Iris pigment epithelial cell (primary cell): ENCODE measurements at places on chromosomes 7 and 10.

DNA sequence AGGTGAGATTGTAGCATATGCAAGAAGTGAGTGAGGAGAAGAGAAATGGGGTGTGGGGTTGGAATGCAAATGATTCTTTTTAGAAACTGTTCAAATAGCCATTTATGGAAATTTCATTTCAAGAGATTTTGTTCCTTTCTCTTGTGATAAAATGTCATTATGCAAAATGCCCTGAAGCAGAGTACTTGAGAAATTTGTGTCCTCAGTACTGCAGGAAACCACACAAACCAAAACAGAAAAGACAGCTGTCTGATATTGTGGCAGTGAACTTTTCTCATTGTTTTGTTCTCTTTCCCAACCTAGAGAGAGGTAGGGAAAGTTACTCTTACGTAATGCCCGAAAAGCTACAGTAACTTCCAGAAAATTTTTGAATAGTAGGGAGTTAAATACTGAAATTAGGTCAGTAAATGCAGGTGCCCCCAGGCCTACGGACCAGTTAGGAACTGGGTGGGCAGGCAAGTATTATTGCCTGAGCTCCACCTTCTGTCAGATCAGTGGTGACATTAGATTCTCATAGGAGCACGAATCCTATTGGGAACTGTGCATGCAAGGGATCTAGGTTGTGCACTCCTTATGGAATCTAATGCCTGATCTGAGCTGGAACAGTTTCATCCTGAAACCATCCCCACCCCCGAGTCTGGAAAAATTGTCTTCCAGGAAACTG lies 34.0 kb downstream of the DLD start:
- DNase-seq, result no peak

- DNase-seq, result no peak
Measured at GRCh38 chr7:19145434-19146115, 354 bp upstream of the FERD3L start.

- DNase-seq, result no peak
Measured at GRCh38 chr7:155229548-155230168, 68.0 kb upstream of the INSIG1 start.

DNA sequence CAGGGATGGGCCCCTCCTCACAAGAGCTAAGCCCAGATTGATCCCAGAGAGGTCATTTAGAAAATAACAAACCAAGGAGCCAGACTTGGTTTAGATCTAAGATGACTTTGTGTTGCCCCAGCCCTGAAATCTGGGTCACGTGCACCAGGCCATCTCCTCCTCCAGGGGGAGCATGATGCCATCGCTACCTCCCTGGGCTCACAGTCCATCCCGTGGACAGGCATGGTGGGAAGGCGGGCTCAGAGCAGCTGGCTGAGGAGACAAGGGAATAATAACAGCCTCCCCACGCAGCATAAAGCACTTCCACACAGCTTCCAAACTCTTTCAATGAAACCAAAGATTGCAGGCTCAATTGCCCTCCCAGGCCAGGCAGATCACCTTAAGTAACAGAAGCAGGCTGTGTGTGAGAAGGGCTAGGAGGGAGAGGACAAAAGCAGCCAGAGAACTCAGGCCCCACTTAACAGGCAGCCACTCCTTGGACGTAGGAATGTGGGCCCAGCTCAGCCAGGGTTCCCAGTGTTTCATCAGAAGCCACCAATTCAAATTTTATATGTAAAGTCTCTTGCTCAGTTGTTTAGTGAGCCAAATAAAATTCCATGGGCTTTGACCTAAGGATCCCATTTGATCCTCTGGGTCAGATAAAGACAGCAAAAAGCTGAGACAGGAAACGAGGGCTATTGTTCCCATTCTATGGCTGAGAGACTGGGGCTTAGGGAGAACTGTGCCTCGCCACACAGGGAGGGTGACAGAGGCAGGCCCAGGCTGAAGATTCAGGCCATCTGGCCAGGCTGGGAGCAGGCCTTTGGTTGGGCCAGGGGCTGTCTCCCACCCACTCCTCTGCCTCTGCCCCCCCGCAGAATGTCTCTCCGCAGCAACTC lies 100.2 kb downstream of the COL13A1 start:
- DNase-seq, result peak; percentile 54

GRCh38 chr7:112080978-112081377 lies 125.2 kb downstream of the DOCK4 start:
- peak; percentile 88 for DNase-seq
